ENCODE measurements at places on chromosomes 5 and 9.

DNA sequence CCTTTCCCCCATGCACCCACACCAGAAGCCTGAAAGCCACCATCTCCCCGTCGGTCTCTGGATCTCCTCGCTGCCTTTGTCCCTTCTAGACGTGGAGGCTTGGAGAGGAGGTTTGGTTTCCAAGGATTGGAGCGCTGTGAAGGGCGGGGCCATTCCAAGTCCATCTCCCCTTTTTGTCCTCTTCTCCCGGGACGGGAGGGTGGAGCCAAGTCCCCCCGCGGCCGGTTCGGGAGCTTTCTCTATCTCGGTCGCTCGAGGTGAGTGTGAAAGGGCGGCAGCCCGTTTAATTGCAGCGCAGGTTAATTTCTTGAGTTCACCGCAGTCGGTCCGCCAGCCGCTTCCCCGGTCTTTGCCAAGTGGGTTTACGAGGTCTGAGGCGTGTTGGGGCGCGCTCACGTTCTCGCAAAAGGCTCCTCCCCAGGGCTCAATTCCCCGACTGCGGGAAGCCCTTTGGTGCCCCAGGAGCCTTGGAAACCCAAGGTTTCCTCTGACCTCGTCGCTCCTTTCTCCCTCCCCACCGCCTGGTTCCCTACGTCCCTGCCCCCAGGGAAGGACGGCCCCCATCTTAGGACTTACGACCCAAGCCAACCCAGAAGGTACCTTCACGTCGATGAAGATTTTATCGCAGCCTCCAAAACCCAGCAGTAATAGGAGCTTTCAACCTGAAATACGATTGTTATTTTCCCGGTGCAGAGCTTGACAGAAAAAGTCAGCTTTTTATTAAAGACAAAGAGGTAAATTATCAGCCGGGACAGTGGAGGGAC lies 2.8 kb upstream of the ZNF462 start:
- DNase-seq, result no peak

DNA sequence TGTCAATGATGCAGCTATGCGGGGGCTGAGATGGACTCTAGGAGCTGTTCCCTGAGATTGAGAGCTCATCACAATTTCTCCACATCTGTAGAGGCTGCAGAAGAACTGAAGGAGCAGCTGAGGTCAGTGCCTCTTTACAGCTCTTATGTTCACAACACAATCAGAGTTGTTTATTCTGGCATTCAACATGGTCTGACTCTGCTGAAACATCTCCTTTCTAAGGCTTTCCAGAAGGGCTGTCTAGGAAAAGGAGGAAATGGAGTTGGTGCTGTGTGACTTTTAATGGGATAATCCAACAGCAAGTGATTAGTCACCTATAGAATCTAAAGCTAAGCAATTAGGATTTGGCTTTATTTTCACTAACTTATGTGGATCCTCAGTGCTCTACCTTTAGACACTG lies 6.0 kb downstream of the POU5F2 start:
- peak; percentile 10 for DNase-seq

GRCh38 chr5:34767180-34767579 lies 71.8 kb upstream of the TTC23L start:
- DNase-seq, result no peak

DNA sequence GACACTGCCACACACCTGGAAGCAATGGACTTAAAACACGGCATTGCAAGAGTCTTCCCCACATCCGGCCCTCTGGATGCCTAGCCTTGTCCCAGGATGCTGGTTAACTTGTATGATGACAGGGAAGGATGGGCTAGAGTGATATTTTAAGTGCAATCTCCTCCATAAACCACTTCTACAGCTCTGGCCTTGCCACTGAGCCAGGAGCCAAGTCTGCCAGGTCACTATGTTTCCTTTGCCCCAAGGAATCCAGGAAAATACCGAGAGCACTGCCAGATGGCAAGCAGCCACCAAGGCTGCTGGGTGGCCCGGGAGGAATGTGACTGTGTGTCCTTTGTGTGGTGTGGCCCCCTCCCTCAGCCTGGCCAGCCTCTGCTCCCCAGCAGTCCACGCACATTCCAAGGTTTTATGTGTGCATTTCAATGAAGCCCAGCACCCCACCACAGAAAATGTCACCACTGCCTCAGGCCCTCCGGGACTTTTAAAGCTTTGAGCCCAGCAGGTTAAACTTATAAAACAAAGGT lies 106.0 kb downstream of the FRMD3 start:
- no peak for DNase-seq

DNA sequence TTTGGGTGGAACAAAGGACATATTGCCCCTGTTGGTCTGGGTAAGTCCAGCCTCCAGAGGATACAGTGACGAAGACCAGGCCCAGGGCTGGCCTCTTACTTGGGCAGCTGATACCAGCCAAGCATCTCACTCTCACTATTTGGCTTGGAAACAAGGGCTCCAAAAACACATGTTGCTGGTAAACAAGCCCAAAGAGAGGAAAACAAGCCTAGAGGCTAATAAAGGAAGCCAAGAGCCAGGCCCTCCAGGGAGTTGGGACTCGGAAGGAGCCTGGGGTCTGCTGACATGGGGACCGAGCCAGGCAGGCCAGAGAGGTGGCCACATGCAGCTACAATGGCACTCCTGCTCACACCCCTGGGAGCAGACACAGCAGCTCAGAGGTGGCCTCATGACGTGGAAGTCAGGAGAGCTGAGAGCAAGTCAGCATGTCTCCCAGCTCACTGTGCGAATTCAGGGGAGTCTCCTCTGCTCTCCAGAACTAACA lies 5.7 kb downstream of the SPARC start:
- no peak for DNase-seq

DNA sequence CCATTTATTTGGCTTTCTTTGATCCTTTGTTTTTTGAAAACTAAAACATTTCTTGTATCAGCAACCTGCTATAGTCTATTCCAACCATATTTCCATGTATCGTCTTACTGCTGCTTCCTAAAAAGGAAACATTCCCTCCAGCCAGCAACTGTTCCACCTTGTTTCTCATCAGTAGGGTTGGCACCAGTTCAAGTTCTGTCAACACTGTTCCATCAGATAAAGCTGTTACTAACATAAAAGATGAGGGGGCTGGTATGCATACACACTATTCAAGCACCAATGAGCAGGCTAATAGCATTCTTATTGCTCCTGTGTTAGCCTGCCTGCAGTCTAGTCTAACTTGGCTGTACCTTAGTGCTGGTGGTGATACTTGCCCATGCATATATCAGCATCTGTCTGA lies 178.3 kb downstream of the CWC27 start:
- peak; percentile 8 for DNase-seq

DNA sequence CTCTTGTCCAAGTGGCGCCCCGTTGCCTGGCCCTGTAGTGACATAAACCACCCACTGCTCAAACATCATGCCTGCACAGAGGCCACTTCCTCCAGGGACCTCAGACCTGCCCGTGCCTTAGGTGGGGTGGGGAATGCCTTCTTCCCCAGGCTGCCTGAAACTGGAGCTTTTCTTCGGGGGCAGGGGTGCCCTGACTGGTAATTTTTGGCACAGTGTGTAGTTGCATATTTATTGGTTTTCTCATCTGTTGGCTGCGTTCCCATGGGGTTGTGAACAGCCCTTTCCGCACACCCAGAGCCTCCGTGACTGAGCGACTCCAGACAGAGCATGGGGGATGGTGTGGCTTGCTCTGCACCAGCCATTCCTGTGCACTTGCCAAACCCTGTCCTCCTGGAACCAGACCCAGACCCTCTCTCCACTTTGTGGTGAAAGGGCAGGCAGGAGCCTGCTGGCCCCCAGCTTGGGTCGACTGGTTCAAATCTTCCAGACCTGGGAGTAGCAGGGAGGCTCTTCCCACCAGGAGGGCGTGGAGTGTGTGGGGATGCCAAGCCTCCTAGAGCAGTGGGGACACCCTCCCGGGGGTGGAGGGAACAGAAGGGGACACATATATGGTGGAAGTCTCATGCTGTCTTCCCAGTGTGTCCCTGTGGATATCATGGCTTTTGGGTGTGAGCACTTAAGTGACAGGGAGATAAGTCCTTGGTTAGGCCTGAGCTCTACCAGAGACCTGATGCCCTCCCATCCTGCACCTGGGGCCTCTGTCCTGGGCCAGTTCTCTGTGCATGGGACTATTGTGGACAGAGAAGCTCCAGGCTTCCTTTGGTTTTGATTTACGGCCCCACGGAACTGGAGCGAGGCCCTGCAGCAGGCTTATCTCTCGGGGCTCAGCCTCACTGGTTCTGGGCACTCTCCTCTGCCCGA lies 39.6 kb downstream of the WNK2 start:
- peak; percentile 45 for DNase-seq

DNA sequence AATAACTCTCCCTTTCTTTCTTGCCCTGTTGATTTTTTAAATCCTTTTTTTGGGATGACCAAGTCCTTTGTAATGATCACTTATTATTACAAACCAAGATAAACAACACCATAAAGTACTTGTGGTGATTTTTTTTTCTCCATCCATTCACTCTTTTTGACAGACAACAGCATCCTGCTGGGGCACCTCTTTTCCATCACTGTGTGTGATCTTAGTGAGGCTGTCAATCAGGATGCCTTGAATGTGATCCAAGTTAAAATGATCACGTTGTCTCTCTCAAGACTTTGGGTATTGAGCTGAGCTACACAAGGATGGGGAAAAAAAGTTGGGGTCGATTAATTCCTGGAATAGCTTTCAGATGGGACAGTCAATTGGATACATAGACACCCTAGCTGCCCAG lies 73.6 kb upstream of the PPP2R2B start:
- DNase-seq, result no peak

- DNase-seq, result peak; percentile 69
These were observed 19.2 kb downstream of the CAPSL start for GRCh38 chr5:35919191-35919590.

DNA sequence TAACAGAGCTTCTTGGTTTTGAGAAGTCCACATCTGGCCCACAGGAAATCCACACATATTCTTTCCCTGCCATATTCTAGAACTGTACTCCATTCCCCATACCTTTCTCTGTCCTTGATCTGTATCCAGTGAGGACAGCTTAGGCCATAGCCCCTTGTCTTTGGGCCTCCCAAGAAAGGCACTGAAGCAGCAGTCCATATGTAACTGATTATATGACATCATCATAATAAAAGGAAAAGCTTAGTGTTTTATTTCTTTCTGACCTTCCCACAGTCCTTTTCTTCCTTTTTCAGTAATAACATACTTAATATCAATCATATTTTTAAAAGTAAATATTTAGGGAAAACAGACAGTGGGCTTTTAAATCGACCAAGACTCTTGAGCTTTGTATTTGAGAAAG lies 222.0 kb downstream of the EDIL3 start:
- no peak for DNase-seq

- peak; percentile 67 for DNase-seq
These were observed 262.1 kb upstream of the KLF4 start for GRCh38 chr9:107751567-107752210.

DNA sequence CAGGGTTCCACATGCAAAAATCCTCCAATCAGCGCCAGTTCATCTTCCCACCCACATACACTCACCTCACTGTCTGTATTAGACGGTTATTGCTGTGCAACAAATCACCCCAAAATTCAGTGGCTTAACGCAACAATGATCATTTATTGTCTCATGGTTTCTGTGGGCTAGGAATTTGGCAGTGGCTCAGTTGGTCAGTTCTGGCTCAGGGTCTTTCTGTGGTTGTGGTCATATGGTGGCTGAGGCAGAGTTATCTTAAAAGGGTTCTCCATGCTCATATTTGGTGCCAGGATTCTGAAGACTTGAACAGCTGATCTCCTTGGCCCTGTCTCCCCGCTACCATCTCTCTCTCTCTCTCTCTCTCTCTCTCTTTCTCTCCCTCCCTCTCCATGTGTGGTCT lies 12.9 kb downstream of the ZNF618 start:
- DNase-seq, result no peak

- DNase-seq, result no peak
These were observed 10.3 kb upstream of the ABO start for GRCh38 chr9:133285252-133285775.

DNA sequence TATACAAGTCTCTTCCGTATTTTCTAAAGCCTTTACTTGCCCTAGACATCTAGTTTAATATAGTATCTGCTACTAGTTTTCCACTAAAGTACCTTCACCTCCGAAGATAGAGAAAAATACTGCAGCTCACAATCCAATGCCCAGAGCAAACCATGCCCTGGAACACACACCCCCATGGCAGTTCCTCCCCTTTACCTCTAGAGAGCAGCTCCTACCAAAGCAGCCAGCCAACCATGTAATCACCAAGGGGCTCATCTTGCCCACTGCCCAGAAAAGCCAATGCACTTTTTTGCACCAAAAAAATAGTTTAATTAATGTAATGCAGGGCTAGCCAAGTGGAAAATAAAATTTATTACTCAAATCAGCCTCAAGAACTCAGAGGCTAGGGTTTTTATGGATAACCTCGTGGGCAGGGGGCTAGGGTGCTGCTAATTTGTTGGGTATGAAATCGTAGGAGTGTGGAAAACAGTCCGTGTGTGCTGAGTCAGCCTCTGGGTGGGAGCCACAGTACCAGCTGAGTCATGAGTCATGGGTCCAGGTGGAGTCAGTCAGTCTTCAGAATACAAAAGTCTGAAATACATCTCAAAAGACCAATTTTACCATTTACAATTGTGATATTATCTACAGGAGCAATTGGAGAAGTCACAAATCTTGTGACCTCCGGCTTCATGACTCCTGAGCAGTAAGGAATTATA lies 120.1 kb upstream of the ACO1 start:
- no peak for DNase-seq

GRCh38 chr5:132475987-132476875 lies 14.3 kb downstream of the IRF1 start:
- no peak for DNase-seq

DNA sequence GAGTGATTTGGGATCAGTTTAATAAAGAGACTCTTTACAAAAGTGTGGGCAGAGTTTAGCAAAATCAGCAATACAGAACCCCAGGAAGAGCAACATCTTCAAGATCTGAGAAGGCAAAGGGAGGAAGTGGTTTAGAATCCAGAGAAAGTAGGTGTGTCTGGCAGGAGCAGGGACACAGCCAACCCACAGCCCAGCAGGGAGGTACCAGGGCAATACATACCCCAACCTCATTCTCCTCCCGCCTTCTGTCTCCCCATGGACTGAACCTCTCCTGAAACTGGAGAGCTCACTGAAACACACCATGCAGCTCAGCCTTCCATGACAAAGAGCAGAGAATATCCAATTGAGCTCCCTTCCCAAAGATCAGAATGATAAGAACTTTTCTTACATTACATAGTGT lies 283.4 kb downstream of the PRELID2 start:
- no peak for DNase-seq

DNA sequence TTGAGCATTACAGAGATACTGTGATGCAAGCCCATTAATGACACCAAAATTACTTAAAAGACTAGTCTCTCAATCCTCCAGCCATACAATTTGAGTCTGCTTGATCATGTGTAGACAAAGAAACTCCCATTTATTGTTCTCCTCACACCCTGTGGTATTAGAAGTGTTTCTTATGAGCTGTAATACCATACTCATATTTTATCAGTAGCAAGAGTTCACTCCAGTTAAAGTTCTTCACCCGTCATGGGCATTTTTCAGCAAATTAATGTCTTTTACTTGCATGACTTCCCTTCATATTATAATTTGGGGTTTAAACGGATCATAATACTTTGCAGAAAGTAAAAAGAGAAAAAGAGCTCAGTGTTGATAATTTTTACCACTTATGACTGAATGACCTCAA lies 242.9 kb downstream of the BNC2 start:
- DNase-seq, result no peak

DNA sequence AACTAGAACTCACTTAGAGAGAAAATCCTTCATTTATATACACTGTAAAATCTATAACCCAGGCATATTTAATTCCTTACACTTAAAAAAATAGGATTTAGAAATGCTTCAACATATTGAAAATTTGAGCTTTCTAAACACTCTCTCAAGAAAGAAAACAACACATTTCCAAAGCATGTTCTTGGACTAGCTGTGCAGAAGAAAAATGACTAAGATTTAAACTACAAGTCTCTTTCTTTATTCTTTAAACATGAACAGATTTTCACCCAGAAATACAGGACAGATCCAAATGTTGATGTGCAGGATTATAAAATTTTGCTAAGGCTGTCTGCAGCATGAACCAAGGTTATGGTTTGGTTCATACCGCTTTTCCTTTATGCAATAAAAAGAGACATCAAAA lies 77.7 kb upstream of the TUSC1 start:
- no peak for DNase-seq

Data from fibroblast of the conjunctiva (primary cell).